Esophagus squamous epithelium (tissue), 5 donors: ENCODE measurements at places on chromosomes 6 and 20.

GRCh38 chr20:50728486-50728980, 2.8 kb upstream of the PARD6B start:
- DNase-seq, result no peak

DNA sequence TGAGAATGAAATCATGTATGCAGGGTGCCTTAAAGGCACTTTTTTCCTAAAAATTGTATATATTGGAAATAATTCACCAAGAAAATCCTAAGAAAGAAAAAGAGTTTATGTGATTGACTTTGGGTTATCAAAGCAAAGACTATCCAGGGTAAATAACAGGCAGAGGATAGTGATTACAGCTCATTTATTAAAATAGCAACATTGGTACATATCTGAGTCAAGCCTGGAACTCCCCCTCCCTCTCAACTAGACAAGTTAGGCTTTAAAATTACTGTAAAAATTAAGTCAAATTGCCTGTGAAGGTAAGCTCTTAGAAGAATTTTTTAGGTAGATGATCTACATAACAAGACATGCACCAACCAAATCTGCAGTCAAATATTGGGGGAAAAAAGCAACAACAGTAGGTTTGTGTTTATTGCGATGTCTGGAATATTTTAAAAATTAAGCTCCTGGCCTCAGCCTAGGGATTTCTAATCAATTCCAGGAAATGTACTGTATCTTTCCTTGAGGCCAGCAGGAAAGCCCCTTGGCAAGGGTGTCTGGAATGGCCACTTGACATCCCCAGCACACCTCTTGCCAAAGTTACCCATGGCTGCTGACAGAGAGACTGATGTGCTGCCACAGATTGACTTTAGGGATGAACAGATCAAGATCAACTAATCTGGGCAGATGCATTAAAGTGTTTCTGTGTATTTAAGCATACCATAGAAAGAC, 31.2 kb upstream of the HBS1L start:
- no peak for DNase-seq

- no peak for DNase-seq
These were observed 497.5 kb downstream of the MAFB start for GRCh38 chr20:40191573-40191972.

GRCh38 chr6:42260972-42261371, 43.3 kb upstream of the MRPS10 start:
- DNase-seq, result no peak

DNA sequence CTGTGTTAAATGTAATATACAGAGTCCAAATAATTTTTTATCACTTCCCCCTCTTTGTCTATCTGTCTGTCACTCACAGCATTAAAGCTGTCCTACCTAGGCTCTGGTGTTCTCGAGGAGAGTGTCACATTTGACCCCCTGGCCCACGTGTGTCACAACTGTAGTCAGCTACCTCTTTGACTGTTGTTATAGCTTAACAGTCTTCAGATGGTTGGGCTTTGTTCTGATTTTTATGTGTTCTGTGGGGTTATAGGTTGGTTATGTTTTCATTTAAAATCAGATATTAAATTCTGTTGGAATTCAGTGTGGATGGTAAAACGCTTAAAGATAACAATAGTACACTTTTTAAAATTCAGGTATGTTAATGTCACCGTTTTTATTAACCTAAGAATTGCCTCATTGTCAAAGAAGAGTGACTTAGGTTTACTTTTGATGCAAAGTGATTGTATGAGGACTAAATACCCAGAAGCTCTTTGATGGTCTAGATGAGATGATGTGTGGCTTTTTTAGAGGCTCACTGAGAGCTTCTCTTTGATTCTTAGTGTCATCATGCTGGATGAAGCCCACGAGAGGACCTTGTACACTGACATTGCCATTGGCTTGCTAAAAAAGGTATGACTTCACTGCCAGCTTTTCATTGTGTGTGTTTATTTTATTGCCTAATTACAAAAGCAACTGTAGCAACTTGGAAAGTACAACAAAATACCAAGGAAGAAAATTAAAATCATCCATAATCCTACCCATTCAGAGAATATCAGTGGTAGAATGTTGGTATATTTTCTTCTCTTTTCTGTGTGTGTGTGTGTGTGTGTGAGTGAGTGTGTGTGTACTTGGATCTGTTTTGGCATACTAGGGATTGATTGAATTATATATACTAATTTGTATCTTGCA, 29.9 kb downstream of the DHX35 start:
- DNase-seq, result no peak

GRCh38 chr6:18387061-18387721, at the start of gene RNF144B:
Gene RNF144B, plus strand, starts transcription at chr6:18387350. Its CDS starts 12,185 bp downstream, at chr6:18399535.
- DNase-seq, result peak; percentile 46

DNA sequence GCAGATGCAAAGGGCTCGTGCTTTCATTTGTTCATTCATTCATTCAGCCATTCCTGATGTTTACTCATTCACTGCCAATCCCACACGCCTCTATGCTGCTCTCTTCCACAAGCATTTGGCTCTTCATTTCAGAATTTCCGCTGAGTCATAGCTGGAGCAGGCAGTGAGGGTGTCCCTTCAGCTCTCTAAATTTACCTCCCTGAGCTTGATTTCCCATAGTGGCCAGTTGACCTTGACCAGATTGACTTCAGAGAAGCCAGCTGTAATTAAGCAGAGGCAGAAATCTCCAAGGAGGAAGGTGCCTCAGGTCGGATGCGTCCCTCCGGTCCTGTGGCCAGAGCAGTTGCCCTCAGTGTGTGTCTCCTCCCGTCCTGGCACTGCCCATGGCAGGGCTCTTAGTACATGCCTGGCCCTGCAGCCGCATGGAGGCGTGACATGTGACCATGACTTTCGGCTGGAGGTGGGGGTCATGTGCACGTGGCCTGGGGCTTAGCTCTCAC, 267.2 kb upstream of the ECI2 start:
- DNase-seq, result no peak

GRCh38 chr6:151021896-151022295, 156.4 kb downstream of the MTHFD1L start:
- DNase-seq, result no peak

DNA sequence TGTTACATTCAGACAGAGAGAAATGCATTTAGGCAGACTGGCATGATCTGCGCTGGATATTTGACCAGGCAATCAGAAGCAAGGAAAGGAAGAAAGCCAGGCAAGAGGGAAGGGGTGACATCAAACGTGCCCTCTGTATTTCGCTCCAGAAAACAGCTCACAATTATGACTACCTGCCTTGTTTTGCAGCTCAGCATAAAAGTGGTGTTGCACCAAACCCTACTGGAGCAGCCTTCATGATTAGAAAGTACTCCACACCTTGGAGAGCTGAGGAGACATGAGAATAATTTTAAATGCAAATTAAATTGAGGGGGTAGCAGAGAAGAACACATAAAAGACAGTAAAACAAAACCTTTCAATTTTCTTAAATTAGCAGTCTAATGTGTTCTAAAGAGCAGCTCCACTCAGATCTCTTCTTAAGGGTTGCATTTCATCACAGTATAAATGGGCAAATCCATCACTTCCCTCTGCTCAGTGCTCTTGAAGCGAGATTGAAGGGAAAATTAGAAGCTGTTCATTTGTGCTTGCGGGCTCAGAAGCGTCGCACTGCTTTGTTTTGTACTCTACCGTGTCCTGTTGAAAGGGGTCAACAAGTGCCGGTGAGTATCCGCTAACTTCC, at the start of gene PHACTR1:
PHACTR1 (plus strand) TSS at position 470 of the 619 bp plus-strand sequence.
- DNase-seq, result no peak

- DNase-seq, result no peak
These were observed 8.2 kb upstream of the RAE1 start for GRCh38 chr20:57342829-57343228.

DNA sequence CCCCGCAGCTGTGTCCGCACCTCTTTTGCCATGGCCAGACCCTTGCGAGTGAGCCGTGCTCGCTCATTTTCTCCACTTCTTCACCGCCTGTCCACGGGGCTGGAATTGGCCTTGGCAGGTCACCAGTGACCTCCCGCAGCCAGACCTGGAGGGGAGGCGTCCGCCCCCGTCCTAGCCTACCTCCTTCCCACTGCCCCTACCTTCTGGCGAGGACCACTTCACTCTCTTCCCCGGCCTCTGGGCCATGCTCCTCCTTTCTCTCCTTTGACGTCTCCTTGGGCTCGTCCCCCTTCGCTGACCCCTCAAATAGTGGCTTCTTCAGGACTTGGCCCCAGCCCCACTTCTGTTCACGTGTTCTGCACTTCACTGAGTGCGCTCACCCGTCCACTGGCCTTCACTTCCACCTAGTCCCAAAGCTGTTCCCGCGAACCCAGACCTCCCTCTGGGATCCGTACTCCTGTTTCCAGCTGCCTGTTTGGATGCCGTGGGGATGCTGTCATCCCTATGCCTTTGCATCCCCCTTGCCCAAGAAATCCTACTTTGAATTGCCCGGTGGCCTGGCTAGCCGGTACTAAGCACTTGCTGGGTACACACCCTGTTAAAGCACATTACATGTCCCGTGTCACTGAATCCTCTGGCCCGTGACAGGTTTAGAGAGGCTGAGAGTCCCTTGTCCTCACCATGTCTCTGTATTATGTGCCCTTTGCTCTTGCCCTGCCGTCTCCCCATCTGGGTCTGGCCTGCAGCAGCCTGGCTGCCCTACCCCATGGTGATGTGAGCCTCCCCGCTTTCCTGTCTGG, 33.0 kb downstream of the SPATA2 start:
- DNase-seq, result no peak

GRCh38 chr6:83514866-83515466, 2.6 kb downstream of the PRSS35 start:
- no peak for DNase-seq

GRCh38 chr6:10800810-10801209, 37.5 kb downstream of the MAK start:
- no peak for DNase-seq

DNA sequence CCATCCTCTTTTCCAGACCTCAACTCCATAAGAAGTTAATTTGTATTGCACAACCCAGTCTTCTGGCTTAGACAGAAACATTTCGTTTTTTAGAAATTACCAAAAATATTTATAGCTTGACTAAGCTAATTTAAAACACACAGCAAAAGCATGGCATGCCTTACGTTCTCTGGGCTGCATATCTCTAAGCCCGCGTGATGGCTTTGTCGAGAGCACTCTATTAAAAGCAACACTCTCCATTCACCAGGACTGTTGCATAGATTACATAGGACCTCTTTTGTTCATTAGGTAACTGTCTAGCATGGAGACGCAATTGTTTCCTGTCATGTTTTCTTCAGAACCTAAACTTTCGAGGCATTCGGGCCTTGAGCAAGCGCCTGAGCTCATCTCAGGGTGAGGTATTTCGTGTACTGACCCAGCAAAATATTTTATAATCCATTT, 104.5 kb downstream of the IBTK start:
- DNase-seq, result no peak

- no peak for DNase-seq
These were observed 80.9 kb downstream of the GJA1 start for GRCh38 chr6:121516331-121516730.

- DNase-seq, result no peak
These were observed 70.2 kb downstream of the B3GAT2 start for GRCh38 chr6:70886661-70887060.

DNA sequence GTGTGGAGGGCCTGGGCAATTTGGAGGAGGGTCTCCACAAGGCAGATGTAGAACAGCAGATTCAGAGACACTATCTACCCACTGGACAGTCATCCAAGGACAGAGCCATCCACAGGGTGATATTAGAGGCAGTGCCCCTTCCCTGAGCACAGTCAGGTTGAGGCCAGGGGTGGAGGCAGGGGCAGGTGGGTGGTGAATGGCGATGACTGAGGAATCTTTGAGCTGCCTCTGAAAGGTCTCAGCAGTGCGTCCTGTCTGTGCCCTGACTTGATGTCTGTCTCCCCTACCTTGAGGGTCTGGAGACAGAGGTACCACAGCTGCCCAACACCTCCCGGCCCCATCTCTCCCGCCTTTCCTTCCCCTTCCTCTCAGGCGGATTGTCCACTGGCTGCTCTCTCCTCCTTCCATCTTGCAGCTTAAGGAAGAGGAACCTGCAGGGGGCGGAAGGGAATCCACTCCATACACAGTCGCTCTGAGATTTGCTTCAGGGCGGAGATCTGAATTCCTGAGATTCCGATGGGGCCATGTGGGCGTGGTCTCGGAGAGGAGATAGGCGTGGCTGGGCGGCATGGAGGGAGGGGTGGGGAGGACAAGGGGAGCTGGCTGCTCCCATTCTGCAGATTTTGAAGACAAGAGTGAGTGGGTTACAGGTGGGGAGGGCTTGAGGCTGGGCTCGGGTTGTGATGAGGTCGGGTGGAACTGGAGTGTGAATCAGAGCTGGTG, 1.7 kb downstream of the MUCL3 start:
- DNase-seq, result no peak

DNA sequence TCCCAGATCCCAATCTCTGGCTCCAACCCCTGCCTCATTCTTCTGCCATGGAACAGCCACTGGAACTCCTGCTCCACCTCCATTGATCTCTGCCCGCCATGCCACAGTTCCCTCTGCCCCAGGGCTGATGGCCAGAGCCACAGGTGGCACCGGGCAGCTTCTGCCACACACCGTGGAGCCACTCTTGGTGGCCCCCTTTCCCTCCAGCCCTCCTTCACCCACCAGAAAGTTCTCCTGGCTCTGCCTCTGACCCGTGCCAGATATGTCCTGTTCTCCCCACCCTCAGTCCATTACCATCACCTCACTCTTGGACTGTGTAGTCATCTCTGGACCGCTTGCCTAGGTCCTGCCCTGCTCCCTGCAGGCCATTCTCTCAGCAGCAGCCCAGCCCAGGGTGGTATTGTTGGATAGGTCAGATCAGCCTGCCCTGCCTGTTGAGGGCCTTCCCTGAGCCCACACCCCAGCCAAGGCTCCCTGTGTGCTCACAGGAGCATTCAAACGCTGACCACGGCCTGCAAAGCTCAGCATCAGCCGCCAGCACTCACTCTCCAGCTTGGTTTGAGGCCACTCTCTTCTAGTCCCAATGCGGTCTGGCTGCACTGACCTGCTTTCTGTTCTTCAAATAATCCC, 16.8 kb upstream of the SYNDIG1 start:
- DNase-seq, result no peak

- no peak for DNase-seq
These were observed 22.3 kb downstream of the TPBG start for GRCh38 chr6:82385961-82386360.

- DNase-seq, result no peak
These were observed 67.1 kb upstream of the DUSP22 start for GRCh38 chr6:225121-225721.

DNA sequence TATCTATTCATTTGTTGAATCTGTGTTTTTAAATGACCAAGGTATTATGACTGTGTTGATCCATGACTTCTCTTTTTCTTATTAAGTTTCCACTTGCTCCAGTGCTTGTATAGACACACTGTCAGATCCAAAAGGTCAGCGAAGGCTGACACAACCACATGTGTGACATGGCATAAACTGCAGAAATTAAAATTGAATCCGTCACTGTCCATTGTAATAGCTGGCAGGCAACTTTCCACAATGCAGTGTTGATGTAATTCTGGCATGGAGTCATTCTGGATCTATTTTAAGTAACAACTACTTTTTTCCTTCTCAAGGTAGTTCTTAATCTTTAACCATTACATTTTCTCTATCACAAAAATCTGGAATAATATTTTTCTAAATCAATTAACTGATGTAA, 145.3 kb downstream of the AIG1 start:
- DNase-seq, result no peak

DNA sequence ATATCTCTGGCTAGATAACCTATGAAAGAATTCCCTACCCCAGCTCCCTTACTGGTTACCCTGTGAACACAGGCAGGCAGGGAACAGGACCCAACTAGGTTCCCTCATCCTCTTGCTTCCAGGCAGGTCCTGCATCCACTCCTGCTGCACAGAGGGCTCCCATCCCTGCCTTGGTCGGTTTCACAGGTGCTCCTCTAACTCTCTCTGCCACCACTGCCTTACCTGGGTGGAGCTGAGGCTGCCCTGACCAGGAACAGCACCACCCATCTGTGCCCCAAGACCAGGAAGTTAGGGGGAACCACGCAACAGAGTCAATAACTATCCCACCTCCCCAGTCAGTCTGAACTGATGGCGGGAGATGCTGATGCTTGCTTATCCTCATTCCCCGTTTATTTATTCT, 37.0 kb upstream of the HLA-A start:
- DNase-seq, result no peak
